T-helper 9 cell (primary cell): ENCODE measurements at places on chromosomes 2 and 18.

DNA sequence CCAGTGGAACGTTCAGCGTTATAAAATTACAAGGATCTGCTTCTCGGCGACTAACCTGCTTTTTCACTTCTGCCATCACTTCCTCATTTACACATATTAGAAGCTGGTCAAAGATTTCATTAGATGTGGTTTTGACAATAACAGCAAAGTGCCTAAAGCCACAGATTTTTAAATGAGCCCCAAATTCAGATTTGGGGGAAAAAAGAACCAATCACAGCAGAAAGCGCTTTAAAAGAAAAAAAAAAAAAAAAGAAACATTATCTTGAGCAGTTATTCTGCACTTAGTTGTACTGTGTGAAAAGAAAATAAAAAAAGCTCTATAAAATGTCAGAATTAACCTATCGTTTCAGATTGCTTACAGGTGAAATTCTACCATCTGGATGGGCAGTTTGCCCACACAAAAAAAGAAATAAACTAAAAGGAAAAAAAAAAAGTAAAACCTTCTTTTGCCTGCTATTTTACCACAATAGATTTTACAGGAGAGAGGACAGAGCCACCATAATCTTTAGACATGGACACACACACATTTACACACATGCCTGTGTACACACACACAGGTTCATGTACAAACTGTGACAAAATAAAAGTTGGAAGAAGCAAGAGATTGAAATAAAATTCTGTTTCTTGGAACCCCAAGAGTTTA is 167.2 kb downstream of the TCF4 start:
- DNase-seq, result no peak

GRCh38 chr18:26721854-26722564 is 143.5 kb downstream of the AQP4 start:
- no peak for DNase-seq

GRCh38 chr2:128307595-128307994 is 11.1 kb downstream of the HS6ST1 start:
- DNase-seq, result no peak

DNA sequence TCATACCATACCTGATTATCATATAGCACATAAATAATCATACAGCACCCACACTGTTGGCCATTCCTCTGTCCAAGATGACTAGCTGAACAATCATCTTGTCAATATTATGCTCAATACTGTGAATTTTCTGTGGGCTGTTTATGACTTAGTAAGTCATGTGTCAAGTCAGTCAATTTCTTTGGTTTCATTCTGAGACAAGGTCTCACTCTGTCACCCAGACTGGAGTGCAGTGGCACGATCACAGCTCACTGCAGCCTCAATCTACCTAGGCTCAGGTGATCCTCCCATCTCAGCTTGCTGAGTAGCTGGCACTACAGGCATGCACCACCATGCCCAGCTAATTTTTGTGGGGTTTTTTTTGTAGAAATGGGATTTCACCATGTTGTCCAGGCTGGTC is 5.7 kb downstream of the MCM6 start:
- no peak for DNase-seq

DNA sequence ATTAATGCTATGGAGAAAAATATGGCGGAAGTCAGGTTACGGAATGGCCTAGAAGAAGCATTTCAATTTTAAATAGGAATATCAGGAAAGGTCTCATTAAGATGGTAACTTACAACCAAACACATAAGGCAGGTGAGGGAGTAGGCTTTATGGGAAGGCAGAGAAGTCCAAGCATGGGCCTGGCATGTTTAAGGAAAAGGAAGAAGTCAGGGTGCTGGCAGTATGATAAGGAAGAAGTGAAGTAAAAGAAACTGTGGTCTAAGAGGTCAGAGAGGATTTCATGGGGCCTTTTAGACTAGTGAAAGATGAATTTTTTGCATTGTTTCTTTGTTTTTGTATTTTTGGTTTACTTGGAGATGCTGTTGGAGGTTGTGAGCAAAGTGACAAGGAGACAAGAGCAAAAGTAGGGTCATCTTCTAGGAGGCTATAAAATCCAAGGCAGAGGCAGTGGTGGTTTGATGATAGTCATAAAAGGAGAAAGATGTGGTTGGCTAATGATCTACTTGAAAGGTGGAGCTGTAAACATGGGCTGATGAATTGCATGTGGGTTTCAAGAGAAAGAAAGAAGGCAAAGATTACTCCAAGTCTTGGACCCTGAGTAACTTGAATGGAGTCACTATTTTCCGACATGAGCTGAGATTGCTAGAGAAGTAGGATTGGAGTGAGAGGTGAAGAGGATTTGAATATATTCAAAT is 354.3 kb downstream of the GPD2 start:
- DNase-seq, result no peak

DNA sequence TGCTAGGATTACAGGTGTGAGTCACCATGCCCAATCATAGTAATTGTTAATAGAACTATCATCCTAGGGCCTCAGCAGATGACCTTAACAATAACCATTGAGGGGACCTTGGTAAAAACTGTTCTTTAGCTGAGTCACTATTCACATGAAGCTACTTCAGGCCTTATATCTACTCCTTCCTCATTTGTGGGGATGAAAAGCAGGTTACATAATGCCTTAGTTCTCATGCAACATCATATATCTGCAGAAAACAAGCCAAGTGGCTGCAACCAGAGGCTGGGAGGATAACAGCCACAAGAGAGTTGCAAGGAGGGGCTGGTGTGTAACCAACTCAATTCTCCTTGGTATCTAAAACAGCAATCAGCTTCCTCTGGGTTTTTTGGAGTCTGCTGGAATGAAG is 445.4 kb downstream of the NBAS start:
- no peak for DNase-seq

GRCh38 chr2:152396763-152397162 is 61.8 kb downstream of the FMNL2 start:
- DNase-seq, result no peak

GRCh38 chr2:25065768-25066167 is 23.9 kb downstream of the EFR3B start:
- no peak for DNase-seq

GRCh38 chr2:109285244-109285651 is 156.2 kb downstream of the SH3RF3 start:
- DNase-seq, result no peak

DNA sequence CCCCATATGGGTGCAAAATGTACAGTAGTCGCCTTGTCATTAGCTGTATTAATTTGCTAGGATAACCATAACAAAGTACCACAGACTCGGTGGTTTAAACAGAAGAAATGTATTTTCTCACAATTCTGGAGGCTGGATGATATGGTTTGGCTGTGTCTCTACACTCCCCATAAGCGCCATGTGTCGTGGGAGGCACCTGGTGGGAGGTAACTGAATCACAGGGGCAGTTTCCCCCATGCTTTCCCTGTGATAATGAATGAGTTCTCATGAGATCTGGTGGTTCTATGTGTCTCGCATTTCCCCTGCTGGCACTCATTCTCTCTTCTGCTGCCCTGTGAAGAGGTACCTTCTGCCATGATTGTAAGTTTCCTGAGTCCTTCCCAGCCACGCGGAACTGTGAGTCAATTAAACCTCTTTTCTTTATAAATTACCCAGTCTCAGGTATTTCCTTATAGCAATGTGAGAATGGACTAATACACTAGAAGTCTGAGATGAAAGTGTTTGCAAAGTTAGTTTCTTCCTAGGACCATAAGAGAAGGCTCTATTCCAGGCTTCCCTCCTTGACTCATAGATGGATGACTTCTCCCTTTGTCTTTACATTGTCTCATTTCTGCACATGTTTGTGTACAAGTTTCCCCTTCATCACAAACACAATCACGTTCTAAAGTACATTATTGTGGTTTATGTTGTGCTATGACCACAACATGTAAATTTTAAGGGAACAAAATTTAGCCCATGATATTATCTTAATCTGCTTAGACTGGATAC is 1442.6 kb downstream of the SUCLG1 start:
- no peak for DNase-seq

DNA sequence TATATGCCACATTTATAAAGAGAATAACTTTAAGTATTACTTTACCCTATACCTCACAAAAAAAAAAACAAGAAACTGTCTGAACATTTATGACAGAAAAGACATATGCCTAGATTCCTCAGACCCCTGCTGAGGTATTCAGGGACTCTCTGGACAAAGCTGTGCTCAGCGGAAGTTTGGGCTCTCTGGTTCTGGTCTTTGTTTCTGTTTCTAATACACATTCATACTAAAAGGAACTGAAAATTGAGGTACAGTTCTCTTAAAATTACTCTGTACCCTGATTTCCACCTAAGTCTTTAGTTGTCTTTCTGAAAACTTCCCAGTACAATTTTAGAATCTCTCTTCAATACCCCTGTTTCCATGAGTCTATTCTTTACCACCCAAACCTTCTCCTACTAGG is 160.3 kb downstream of the IKZF2 start:
- DNase-seq, result no peak

DNA sequence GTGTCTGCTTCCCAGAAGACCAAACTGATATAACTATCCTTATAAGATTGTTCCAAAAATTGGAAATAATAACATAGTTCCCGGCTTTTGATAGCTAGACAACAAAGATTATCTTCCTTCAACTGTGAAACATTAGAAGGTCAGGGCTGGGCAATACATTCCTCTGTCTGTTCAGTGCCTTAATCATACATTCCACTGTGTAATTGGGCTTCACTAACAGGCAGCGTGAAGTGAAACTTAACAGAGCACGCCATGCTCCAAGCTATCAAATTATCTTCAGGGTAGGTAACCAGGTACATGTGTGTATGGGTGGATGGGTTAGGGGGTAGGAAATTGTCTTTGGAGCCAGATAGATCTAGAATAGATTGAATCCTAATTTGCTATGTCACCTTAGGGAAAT is 23.5 kb upstream of the ARL5A start:
- no peak for DNase-seq
